CD8-positive, alpha-beta memory T cell (primary cell): ENCODE measurements at places on chromosomes 3 and 15. TPM values are rescaled to one million over a fixed set of nuclear protein-coding genes. Genes with fewer than 3 reads are reported as not detected.

DNA sequence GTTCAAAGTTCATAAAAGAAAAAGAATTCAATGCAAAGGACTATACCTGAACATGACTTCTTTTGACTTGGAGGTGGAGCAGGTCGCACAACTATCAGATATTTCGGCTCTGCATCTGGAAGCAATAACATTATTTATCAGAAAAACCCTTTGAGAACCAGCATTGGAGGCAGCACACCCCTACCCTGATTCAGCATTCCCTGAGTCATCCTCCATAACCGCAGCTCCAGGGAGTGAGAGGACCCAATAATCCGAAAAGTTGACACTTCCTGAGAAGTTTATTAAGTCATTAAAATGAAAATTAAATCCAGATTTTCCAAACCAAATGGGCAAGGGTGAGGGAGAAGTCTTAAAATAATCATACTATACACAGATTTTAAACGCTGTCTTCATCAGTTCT lies 90.6 kb downstream of the ABI3BP start:
- H3K4me1 ChIP-seq = no peaks in the 10 kb centered on the region
- H3K27ac ChIP-seq = no peak overlapping the region
- no peak overlapping the region for H3K4me3 ChIP-seq
- H3K36me3 ChIP-seq = no peaks in the 10 kb centered on the region
- no peak for DNase-seq

WDR73 gene
- 26.7 TPM for total RNA-seq

DNA sequence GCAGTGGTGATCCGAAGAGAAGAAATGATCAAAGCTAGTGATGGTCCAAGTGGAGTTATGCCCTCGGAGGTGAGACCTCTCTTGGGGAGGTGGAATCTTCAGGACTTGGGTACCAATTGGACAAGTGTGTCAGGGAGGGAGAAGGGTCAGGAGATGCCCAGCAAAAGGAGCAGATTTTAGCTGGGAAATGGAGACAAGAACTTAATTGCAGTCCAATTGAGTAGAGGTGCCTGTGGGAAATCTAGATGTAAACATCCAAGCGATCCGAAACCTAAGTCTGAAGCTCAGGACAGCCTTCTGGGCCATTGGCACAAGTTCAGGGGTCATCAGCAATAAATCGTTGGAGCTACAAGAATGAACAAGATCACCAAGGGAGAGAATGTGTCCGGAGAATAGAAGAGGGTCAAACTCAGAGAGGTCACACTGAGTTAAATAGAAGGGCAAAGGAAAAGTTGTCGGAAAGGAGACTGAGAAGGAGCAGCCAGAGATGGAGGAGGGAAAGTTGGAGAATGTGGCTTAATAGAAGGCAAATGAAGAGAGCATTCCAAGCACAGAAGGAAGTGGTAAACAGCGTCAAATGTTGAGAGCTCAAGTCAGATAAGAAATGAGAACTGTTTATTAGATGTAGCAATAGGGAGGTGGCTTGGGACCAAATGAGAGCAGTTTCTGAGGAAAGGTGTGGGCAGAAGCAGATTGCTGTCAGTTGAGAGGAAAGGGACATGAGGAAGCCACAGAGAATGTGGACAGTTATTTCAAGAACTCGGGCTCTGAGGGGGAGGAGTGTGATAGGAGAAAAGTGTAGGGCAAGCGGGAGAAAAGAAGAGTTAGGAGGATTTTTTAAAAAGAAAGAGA lies 64.2 kb upstream of the FNDC3B start:
- DNase-seq = no peak
- no peak overlapping the region for H3K27ac ChIP-seq
- peaks cover 4% of the 10 kb centered on the region for H3K4me1 ChIP-seq
- H3K36me3 ChIP-seq = no peaks in the 10 kb centered on the region
- no peaks in the 10 kb centered on the region for H3K27me3 ChIP-seq
- no peak overlapping the region for H3K4me3 ChIP-seq

- no peak overlapping the region for H3K4me3 ChIP-seq
- H3K27me3 ChIP-seq = no peaks in the 10 kb centered on the region
- no peaks in the 10 kb centered on the region for H3K4me1 ChIP-seq
- H3K36me3 ChIP-seq = no peaks in the 10 kb centered on the region
Measured at GRCh38 chr15:69288531-69289341, 10.0 kb upstream of the PAQR5 start.

DNA sequence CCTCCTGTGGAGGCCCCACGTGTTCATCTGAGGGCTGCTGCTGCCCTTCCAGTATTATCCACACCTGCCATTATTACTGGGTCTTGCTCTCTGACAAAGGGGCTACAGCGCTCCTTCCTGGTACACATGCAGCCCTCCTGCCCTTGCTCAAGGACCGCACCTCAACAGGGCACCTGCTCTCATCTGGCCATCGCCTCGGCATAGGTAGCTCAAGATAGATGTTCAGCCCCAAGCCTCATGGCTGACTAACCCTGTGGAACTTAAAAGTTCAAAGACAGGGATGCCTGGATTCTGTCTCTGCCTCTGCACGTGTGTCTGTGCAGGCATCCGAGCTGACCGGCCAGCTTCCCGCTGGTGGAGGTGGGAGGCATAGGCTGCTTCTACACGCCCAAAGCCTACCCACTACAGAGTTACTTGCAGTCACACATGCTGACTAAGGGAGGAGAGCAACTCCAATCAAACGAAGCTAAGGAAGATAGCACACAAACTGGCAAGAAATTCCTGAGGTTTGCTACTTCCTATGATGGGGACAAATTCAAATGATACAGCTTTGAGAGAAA lies 152.5 kb upstream of the ATP10A start:
- no peaks in the 10 kb centered on the region for H3K36me3 ChIP-seq
- no peak overlapping the region for H3K4me3 ChIP-seq
- no peaks in the 10 kb centered on the region for H3K27me3 ChIP-seq
- no peaks in the 10 kb centered on the region for H3K4me1 ChIP-seq
- DNase-seq = no peak

DNA sequence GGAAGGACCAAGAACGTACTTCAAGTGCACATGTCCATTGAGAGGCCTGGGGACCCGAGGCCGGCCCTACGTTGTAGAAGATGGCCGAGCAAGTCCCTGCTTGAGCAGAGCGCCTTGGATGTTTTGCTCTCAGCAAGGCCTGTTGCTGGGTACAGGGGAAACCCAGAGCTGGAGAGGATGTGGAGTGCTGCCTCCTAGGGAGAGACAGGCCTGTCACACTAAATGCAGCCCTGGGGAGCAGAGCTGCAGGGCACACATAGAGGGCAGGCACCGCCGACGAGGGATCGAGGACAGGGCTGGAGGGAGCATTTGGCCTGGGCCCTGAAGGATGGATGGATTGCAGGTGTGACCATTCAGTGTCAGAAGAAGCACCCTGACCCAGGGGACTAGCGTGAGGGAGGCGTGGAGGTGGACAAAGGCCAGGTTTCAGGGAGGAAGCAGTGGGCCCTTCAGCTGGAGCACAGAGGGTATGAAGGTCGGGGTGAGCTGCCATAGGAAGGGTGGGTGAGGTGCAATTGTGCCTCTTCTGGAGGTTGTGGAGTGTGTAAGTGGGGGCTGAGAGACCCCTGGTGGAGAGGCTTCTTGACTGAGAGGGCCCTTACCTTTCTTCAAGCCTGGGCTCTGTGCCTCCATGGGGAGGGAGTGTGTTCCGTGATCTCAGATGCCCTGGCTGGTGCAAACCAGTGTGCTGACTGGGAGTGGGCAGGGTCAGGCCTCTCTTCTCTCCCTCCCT lies 142.4 kb downstream of the CHDH start:
- H3K27ac ChIP-seq = no peak overlapping the region
- peaks cover 2% of the 10 kb centered on the region for H3K27me3 ChIP-seq
- H3K4me3 ChIP-seq = no peak overlapping the region
- DNase-seq = no peak

DNA sequence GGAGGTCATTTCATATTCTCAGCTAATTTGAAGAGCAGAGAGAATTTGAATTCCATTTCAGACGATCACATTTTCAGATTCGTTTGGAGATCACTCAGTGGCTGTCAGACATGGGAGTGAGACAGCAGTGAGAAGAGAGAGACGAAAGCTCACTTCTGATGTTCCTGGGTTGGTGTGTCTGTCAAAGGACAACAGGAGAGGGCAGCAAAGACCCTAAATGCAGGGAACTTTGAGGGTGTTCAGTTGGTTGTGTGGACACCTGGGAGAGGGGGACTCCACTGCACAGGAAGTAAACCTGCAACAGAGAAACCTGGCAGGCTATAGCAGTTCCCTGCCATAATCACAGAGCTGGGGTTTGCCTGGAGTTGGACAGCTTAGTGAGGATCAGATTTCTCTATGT lies 675.1 kb downstream of the SQOR start:
- H3K36me3 ChIP-seq = no peaks in the 10 kb centered on the region
- DNase-seq = no peak
- H3K4me3 ChIP-seq = no peak overlapping the region
- no peaks in the 10 kb centered on the region for H3K27me3 ChIP-seq
- H3K27ac ChIP-seq = no peak overlapping the region
- no peaks in the 10 kb centered on the region for H3K4me1 ChIP-seq

DNA sequence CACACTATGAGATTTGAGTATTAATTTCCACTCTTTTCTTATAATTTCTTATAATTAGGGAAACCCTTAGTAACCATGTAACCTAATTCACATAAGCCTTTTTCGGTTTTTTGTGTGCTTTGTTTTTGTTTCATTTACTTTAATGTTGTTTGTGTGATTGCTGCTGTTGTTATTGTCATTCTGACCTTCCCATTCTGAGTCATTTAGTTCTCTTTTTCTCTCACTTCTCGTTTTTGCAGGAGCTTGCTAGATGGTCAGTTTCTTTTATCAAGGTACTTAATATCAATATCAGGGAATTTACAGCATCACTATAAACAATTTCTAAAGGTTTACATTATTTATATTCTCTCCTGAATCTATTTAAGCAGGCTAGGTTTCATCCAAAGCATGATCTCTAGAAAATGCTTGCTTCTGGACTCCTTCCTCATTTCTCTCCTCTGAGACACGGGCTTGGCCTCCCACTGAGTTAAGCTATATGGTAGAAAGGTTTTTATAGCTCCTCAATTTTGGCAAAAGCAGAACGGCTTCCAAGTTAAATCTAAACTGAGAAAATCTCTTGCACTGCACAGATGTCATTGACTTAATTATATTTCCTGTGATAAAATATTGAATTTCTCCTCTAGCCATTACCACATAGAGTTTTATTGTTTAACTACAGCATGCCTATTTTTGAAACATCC lies 534.2 kb downstream of the NSUN3 start:
- no peaks in the 10 kb centered on the region for H3K4me1 ChIP-seq
- no peak for DNase-seq
- no peak overlapping the region for H3K4me3 ChIP-seq

DNA sequence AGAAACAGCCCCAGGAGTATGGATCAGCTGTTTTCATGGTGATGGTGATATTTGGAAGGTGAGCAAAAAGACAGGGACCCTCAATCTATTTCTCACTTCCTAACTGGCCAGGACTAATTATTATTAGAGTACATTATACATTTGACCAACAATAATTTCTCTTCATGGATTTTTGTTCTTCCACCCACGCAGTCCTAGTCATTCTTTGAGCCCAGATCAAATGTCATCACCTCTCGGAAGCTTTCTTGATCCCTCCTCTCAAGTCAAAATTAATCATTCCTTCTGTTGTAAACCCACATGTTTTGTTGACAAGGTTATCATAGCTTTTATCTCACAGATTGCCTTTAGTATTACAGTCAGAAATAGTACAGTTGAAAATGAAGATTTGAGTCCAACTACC lies 29.2 kb upstream of the PRICKLE2 start:
- no peaks in the 10 kb centered on the region for H3K36me3 ChIP-seq
- H3K27ac ChIP-seq = no peak overlapping the region
- DNase-seq = no peak
- no peak overlapping the region for H3K4me3 ChIP-seq

DNA sequence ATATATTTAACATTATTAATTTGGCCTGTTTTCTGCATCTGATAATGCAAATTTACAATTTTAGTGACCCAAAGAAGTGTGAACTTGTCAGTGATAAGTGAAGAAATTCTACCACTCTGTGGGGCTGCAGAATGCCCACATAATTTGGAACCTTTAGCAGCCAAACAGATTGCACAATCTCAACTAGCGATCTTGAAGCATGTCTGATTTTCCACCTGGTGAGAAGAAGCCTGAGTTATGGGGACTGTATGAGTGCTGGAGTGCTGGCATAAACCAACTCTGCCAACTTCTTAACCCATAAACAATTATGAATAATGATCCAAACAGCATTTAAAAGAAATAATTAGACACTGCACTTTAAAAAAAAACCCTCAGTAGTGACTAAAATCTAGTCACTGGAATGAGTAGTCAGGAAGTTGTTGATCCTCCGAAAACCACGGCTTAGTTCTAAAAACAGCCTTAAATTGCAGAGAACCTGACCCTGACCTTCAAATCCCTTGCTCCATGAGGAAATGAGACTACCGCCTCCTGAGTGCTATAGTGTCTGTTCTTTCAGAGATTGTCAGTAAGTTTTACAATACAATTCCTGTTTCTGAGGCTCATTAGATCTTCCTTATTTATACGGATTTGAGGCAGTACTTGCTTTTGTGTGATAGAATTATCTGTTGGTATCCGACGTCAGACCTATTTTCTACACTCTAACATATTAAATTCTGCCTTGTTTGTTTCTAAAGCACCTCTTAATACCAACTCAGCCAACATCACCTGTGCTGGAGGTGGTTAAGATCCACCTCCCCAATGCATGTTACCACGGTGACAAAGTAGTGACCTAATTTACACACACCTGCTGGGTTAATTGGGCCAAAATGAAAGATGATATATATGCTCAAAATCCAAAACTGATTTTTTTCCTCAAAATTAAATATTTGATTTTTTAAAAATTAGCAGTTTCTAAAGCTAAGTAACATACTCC lies 267.7 kb downstream of the ZBTB20 start:
- DNase-seq = no peak
- no peaks in the 10 kb centered on the region for H3K27me3 ChIP-seq
- no peak overlapping the region for H3K27ac ChIP-seq

DNA sequence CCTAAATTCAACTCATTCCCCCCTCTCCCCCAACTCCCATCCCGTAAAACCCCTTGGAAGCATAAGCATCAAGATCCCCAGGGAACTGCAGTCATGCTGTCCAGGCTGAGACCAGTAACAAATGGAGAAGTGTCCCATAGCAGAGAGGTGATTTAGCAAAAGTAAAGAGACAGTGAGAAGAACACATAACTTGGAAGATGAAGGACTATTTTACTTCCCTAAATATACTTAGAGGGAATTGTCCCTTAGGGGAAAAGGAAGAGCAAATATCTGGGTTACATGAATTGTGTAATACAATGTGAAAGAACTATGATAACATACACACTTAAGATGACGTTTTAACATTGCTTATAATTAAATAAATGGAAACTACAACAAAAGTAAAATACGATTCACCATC lies 61.6 kb upstream of the LRRFIP2 start:
- no peak overlapping the region for H3K27ac ChIP-seq
- H3K36me3 ChIP-seq = no peaks in the 10 kb centered on the region
- H3K4me3 ChIP-seq = no peak overlapping the region
- no peaks in the 10 kb centered on the region for H3K4me1 ChIP-seq
- H3K27me3 ChIP-seq = no peaks in the 10 kb centered on the region

ADCY5 gene
- total RNA-seq = 0.16 TPM

GNB4 gene
- 1.5 TPM for total RNA-seq

- H3K36me3 ChIP-seq = no peaks in the 10 kb centered on the region
- no peak overlapping the region for H3K27ac ChIP-seq
- no peaks in the 10 kb centered on the region for H3K4me1 ChIP-seq
- no peaks in the 10 kb centered on the region for H3K27me3 ChIP-seq
Measured at GRCh38 chr3:66740260-66740659, 239.4 kb upstream of the LRIG1 start.

ETV5 gene
- total RNA-seq = 1.3 TPM

- H3K36me3 ChIP-seq = no peaks in the 10 kb centered on the region
- H3K4me3 ChIP-seq = no peak overlapping the region
- H3K27me3 ChIP-seq = no peaks in the 10 kb centered on the region
- no peak for DNase-seq
- H3K4me1 ChIP-seq = no peaks in the 10 kb centered on the region
Measured at GRCh38 chr3:39843440-39843839, 34.0 kb downstream of the MYRIP start.

GRCh38 chr3:9416139-9416780 lies 18.8 kb downstream of the SETD5 start:
- H3K27ac ChIP-seq = no peak overlapping the region
- H3K4me3 ChIP-seq = no peak overlapping the region
- DNase-seq = no peak
- no peaks in the 10 kb centered on the region for H3K36me3 ChIP-seq
